ENCODE measurements at places on chromosomes 16 and 17. TPM values are rescaled to one million over a fixed set of nuclear protein-coding genes. Genes with fewer than 3 reads are reported as not detected.

Gene TNS4
- 14.0 TPM for total RNA-seq

Gene TEX14
- total RNA-seq = 0.23 TPM

Gene HSD11B2
- 0.36 TPM for total RNA-seq

Gene ZNF319
- 16.1 TPM for total RNA-seq
